NCI-H1105 (cell line): ENCODE measurements at places on chromosomes 6 and 20.

- no peak for DNase-seq
These were observed 2.2 kb downstream of the TAF4 start for GRCh38 chr20:62063315-62063980.

DNA sequence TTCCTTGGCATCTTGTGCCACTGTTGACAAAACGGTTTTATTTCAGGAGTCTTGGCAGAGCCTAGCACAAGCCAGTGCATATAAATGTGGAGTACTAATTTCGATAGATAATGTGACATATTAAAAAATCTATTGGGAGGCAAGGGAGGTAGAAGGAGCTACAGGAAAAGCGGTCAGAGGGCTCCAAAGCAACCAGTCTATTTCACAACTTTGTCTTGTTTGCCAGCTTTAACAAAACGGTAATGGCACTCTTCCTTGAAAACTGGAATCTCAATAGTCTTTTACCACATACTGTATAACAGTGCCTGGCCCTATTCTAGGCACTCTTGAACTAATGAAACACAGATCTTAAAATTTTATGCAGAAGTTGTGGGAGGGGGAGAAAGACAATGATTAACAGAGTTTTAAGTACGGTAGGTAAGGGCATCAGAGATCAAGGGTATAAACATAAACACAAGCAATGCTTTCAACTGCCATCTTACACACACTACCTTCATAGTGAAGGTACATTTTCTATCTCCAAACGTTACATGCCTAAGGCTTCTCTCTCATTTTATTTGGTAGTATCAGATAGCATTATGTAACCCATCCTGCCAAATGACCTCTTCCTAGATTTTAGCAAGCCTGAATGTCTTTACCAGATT, 33.5 kb upstream of the SYNCRIP start:
- no peak for DNase-seq

DNA sequence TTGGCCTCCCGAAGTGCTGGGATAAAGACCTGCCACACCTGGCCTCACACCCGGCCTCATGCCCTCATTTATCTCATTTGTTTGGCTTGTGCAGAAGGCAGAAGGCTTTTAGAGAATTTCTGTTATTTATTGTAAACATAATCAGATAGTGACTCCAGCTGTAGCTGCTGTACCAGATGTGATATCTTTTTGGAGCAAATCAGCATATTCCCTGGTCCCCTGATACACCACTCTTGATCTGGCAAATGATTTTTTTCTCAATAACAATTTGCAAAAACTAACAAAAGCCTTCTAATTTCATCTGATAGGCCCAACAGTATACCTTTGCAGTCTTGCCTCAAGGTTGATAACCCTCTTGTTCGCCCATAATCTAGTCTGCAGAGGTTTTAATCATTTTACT, 26.5 kb upstream of the TULP1 start:
- DNase-seq, result no peak

GRCh38 chr20:25587536-25587935, 2.2 kb upstream of the NINL start:
- DNase-seq, result no peak

GRCh38 chr6:125670568-125670967, 78.9 kb upstream of the HEY2 start:
- DNase-seq, result no peak

- no peak for DNase-seq
These were observed 46.3 kb downstream of the HBS1L start for GRCh38 chr6:135008072-135008940.

- no peak for DNase-seq
These were observed 5.6 kb upstream of the BLOC1S5 start for GRCh38 chr6:8069631-8070284.

DNA sequence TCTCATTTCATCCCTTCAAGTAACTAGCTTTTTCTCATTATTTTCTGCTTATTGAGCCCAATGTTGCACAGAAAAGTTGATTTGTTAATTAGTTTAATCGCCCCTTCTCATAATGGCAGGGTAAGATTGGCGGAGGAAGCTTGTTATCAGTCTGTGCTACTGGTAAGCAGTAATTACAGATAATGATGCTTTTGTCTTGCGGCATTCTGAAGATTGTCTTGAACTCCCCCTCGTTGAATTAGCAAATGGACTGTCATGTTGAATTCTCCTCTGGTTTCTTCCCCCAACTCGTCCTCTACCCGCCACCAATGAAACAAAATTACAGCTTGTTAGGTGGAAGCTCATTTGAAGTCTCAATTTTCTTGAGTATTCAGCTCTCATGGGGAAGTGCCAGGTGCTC, 39.4 kb downstream of the PRDM13 start:
- peak; percentile 21 for DNase-seq

DNA sequence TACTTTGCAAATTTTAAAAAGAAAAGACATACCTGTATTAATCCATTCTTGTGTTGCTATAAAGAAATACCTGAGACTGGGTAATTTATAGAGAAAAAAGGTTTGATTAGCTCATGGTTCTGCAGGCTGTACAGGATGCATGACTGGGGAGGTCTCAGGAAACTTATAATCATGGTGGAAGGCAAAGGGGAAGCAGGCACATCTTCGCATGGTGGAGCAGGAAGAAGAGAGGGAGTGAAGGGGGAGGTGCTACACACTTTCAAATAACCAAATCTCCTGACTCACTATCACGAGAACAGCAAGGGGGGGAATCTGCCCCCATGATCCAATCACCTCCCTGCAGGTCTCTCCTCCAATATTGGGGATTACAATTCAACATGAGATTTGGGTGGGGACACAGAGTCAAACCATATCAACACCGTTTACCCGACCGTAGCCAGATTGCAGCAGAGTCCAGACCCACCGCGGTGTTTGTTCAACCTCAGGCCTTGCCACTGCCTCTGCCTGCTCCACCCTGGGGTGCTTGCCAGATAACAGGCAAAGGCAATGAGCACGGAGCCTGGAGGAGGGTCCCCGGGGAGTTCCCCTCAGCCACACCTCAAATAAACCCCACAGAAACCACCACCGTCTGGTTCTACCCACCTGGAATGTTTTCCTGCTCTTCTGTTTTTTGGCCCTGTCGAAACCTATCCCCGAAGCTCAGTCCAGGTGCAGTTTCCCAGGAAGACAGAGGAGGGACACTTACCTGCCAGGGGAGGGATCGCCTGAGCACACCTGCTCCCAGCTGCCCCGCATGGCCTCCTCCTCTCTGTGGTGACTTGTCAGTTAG, 142.2 kb upstream of the AFDN start:
- no peak for DNase-seq

- peak; percentile 92 for DNase-seq
These were observed 44.9 kb downstream of the OR2B2 start for GRCh38 chr6:27867051-27867944.

DNA sequence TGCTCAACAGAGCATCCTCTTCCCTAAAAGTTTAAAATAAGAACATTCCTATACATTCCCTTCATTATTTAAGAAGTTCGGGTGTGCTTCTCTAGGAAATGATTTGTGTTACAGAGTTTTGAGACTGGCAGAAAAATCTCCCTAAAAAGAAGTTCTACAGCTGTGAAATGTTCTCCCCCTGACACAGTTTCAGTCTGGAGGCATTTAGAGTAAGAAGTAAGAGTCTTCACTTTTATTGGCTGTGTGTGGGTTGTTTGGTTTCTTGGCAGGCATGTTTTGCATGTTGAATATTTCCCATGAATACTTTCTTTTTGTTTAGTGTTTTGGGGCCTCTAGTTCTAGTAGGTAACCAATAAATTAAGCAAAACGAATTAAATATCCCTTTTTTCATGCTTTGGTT, 195.9 kb downstream of the TENT5A start:
- no peak for DNase-seq

DNA sequence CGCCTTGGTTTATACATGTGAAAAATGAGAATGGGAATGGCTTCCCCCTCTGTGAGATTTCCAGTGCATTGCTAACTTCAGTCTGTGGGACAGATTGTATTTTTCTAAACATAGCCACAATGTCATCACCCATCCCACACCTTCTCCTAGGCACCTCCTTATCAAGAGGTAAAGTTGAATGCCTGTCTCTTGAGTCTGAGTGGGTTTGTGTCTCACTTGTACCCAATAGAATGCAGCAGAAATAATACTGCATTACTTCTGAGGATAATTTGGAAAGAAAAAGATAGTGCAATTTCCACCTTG, 27.9 kb downstream of the RIN2 start:
- DNase-seq, result no peak

GRCh38 chr6:81722506-81723223, 29.8 kb downstream of the TENT5A start:
- no peak for DNase-seq

GRCh38 chr20:1005452-1006027, 3.4 kb upstream of the RSPO4 start:
- DNase-seq, result peak; percentile 17

DNA sequence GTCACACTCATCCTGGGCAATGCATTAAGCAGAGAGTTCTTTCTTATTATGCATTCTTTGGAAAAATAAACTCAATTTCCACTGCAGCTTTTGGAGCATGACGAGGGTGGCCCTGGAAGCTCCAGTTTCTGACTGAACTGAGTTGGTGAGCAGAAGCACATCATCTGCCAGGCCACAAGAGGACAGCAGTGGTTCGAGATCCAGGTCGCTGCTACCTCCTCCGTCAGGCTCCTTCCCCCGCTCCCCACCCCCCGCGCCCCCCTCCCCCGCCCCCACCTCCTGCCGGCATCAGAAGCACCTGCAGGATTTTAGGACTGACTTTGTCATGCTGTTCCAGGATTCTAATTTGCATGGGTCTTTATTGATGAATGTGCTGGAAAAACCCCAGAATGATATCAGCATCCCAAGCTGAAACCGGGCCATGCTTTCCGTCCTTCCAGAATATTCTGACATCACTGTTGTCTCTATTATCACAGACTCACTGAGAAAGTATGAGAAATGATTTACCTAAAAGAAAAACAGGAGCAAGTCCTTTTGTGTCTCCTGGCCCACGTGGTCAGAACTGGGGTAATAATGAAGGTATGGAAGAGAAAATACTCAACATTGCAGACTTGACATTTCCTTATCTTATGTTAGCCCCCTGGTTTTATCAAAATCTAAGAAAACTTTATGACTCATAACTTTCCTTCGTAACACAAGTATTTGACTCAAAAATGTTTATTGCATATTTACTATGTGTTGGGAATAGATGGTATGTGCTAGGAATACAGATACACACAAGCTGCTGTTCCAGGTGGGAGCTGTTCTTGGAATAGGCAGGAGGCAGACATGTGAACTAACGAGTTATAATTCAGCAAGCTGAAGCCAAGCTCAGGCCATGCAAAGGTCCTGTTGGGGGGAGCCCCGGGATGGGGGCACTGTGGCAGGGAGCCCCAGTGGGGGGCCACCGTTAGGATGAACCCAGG, 220.2 kb upstream of the EXOC2 start:
- peak; percentile 50 for DNase-seq
